HAP-1 (cell line): ENCODE measurements at places on chromosomes 5 and 9.
A peak's percentile ranks its signal among the peaks of the same experiment; 100 is the strongest.

GRCh38 chr9:108609227-108609896 is 246.4 kb downstream of the ACTL7B start:
- no peak for DNase-seq

GRCh38 chr9:35294066-35294465 is 132.3 kb downstream of the UNC13B start:
- DNase-seq: no peak

DNA sequence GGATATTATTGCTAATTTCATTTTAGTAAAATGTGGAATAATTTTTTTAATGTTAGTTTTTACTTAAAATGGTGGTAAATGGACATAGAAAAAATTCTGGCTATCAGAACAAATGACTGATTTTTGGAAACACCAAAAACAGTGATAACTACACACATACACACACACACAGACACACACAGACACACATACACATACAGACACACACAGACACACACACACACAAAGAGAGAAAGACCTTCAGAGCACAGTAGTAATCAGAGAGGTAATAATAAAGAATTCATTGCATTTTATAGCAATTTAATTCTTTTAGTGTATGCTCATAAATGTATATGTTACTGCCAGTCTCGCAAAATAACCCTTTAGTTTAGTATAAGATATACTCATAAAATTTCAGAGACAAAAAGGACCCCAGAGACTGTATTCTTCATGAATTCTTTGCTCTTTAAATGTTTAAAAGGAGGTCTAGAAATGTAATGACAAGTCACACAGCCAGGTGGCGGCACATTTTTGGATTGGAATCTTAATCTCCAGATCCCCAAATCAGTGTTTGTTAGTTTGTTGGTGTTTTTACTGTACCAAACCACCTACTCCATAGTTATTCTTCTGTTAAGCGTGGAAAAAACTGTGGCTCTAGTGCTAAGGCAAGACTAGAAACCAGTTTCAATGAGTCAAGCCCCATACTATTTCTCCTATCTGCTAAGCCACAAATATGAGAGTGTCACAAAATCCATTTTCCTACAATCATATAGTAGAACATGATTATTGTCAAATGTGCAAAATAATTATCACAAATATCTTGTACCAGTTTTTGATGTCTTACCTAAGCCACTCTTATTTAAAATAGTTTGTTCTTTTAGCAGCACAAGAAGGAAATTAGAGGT is 109.9 kb downstream of the EDIL3 start:
- DNase-seq: peak; percentile 56

DNA sequence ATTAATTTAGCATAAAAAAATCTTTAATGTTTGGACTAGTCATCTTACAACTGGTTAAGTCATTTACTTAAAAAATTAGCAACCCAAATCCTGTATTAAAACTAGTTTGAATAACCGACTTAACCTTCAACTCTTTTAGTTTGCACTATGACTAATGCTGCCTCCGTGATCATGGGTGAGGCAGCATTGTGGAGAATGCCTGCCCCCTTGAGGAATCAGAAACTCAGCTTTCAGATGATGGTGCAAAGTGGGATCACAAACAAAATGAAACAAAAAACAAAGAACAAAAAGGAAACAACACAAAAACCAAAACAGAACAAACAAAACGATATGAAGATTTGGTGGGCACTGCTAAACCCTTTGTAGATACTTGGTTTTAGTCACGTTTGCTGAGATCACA is 127.0 kb upstream of the PALM2AKAP2 start:
- no peak for DNase-seq

DNA sequence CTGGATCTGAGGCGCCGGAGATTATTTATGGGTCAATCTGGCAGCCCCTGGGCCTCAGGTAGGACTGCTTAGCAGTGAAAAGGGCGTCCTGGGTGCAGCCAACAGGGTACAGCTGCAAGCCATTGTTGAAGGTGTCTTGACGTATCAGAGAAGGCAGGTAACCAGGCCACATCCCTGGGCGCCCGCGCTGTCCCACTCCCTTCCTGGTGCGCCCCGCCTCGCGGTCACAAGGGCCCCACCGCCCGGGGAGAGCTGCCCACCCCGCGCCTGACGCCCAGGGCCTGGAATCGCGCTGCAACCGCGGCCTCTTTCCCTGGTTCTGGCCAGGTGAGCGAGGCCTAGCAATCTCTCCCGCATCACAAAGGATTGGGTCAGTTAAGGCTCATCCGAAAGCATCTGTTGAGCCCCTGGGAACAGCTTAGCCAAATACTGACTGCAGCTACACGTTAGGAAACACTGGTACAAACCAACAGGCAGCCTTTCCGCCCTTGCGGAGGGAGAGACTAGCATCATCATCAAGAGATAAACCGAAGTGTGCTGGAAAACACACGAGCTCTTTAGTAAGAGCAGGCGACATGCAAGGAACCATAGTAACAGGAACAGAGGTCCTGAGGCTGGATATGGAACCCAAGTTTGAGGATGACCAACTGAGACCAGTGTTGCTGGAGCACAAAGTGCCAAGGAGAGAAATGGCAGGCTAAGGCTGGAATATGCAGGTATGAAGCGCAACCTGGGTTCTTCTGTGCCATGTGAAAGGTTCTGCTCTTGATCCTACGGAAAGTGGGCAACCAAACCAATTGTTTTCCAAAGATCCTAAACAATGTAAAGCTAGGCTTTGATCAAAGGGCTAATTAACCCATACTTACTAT is 3.6 kb downstream of the RPS23 start:
- peak; percentile 48 for DNase-seq

DNA sequence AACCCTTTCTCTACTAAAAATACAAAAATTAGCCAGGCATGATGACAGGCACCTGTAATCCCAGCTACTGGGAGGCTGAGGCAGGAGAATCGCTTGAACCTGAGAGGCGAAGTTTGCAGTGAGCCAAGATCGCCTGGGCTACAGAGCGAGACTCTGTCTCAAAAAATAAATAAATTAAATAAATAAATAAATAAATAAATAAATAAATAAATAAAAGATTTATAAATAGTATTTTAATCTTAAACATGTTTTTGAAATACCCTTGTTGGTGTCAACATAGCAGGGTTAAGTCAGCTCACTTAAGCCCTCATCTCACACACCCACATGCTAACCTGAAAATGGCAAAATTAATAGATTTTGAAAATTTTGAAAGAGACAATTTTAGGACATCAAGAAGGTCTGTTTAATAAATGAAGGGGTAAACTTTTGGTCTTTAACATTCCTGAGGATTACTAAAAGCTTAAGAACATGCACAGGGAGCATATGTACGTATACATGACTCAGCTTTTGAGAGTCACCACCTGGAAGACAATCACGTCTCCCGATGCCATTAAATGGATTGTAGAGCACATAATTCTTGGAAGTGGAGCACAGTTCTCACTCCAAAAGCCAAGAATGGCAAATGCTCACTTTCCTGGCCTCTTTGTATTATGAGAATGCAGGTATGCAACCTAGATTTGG is 202.5 kb downstream of the GDNF start:
- no peak for DNase-seq

DNA sequence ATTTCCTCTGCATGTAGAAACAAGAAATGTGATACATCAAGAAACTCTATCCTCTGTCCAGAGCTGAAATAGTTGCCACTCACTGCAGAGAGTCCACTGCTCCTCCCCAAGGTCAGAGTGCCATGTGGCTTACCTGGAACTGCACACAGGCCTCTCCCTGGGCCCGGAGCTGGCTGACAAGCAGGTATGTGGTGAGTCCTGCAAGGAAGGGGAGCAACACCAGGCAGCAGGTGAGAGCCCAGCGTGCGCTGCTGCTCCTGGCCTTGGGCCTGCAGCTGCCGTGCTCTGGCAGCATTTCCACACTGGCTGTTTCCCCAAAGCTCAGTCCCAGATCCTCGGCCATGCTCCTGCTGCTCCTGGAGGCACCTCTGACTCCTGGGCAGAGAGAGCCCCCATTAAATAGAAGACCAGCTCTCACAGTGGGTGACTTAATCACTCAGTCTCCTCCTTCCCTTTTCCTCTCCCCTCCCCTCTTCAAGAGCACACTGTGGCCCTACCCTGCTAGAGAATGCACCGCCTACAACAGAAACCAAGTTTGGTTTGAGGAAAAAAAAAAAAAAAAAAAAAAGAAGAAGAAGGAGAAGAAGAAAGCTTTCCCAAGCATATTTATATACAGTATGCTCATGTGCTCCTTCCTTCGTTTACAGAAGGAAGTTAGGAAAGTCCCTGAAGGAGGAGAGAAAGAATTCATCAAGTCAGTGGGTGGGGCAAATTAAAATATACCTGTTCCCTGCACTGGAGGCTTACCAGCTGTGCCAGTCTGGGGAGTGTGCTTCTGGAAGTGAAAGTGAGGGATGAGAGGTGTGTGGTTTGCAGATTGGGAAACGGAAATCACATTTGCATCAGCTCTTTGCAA is at the start of gene TNFSF15:
Gene TNFSF15 (minus strand): TSS at position 370 of the 856 bp plus-strand sequence. CDS start 27 bp downstream, at position 343.
- no peak for DNase-seq

DNA sequence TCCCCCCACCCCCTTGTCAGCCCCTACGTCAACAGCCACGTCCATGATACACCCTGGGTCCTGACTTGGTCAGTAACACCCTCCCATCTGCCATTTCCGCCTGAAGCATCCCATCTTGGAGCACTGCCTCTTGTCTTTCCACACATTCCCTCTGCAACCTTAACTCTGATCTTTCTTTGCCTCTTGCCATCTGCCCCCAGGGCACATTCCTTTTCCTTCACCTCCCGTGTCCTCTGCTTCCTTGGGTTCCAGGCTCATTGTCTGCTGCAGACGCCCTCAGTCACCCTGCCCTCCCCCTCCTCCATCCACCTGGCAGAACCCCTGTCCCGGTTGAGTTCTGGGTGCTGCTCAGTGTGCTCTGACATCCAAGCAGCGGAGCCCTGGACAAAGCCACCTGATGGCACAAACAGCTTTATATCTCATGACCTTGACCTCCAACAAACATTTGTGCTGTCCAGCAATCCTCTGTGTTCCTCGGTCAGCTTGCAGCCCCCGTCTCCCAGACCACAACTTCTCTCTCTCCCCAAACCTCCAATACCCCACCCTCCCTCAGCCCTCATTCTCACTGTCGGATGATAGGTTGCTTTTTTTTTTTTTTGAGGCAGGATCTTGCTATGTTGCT is 97.7 kb upstream of the IER5L start:
- DNase-seq: no peak

DNA sequence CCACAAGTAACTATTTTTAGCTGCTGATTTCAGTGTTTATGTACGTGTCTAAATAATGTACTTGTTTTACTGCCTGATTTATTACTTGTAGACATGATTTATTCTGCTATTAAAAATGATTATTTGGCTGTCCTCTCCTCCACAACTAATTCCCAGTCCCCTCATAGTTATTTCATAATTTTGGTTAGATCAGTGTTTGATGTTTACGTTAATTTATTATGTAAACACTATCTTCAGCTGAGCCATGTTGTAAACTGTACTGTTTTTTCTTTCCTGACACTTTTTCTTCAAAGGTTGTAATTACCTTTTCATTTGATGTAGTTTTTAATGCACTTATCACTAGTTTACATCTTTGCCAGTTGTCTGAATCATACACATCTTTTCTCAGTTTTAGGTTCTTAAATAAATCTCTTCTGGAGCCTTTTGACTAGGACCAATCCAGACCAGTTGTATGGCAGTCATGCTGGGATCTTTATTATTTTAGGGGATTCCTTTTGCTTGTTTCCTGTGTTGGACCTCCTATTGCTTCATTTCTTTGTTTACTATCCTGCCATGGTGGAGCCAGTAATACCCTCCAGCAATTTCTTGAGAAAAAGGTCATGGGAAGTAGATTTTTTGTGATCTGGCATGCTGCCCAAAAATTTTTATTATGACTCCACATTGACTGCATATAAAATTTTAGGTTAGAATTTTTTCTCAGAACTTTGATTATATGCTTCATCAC is 16.1 kb downstream of the AP3S1 start:
- DNase-seq: no peak

DNA sequence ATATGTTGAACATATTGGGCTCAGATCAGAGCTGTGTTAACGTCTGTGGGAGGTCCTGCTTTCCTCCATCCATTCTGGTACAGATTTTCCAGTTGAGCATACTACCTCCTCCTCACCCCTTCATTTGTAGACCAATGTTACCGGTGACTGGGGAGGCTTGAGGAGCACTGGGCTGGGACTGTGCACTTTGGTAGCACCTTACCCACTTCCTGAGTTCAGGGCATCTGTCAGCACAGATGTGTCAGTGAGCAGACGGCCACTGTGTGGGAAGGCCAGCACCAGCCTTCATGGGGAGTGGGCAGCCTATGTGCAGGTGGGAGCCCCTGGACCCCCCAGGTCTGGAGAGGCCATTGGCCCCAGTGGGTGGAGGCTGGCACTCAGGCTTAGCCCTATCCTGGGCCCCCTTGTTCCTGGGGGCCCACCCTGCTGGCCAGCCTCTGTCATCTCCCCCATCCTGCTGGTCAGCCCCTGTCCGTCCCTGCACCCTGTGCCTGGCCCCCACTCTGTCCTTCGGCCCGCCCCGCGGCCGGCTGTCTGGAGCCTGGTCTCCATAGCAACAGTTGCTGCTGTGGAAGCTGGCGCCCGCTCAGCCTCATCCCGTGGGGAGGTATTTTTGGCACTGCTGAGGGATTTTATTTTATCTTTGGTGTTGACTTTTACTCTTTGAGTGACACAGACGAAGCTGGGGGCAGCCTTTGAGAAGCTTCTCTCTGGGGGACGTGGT is 21.3 kb downstream of the WNK2 start:
- DNase-seq: no peak

GRCh38 chr5:15718421-15719179 is 218.6 kb downstream of the FBXL7 start:
- DNase-seq: no peak

GRCh38 chr5:82406205-82406773 is 128.1 kb upstream of the RPS23 start:
- no peak for DNase-seq

GRCh38 chr5:115379622-115380344 is 83.3 kb upstream of the CCDC112 start:
- no peak for DNase-seq
